ENCODE measurements at places on chromosomes 16 and 17.

- DNase-seq, result no peak
Observed at GRCh38 chr16:70375636-70376611, 29.2 kb downstream of the DDX19A start.

DNA sequence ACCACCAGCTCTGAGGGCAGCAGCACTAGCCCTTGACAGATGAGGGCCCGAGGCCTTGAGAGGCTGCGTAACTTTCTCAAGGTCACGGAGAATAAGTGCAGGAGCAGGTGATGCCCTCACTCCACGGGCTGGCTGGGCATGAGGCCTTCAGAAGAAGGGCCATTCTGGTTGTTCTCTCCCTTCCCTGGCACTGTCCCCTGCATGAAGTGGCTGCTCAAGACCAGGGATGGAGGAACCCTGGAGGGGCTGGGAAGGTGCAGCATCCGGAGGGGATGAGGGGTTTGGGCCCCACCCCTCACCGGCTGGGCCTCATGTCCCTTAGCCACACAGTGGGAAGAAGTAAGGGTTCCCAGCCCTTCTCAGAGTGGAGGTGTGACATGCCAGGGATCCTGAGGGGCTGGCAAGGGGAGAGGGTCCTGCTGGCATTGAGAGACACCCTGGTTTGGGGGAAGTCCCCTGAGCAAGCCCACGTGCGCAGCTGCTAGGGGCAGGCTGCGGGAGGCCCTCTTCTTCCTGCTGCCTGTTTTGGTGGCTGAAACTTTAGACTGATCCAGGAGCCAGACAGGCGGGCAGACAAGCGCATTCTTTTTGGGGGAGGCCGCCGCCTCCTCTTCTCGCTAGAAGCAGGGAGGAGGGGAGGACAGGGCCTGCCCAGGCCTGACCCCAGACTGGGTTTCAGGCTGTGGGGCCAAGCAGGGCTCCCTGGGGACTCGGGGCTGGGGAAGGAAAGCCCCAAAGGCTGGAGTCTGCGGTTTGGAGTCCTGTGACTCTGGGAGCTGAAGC, 74.0 kb downstream of the N4BP1 start:
- no peak for DNase-seq

GRCh38 chr16:85395913-85396878, 216.9 kb upstream of the GSE1 start:
- DNase-seq, result no peak

GRCh38 chr16:1826691-1827573, at the start of the genes FAHD1 and HAGH:
Gene FAHD1, plus strand, starts transcription at chr16:1827206. Its CDS starts 33 bp downstream, at chr16:1827239.
Gene HAGH, minus strand, starts transcription at chr16:1826825. Its CDS starts 38 bp downstream, at chr16:1826787.
- peak; percentile 82 for DNase-seq

GRCh38 chr17:56740481-56740880, 93.2 kb downstream of the C17orf67 start:
- DNase-seq, result no peak

- DNase-seq, result no peak
Observed at GRCh38 chr17:41486809-41487530, 2.7 kb downstream of the KRT36 start.

DNA sequence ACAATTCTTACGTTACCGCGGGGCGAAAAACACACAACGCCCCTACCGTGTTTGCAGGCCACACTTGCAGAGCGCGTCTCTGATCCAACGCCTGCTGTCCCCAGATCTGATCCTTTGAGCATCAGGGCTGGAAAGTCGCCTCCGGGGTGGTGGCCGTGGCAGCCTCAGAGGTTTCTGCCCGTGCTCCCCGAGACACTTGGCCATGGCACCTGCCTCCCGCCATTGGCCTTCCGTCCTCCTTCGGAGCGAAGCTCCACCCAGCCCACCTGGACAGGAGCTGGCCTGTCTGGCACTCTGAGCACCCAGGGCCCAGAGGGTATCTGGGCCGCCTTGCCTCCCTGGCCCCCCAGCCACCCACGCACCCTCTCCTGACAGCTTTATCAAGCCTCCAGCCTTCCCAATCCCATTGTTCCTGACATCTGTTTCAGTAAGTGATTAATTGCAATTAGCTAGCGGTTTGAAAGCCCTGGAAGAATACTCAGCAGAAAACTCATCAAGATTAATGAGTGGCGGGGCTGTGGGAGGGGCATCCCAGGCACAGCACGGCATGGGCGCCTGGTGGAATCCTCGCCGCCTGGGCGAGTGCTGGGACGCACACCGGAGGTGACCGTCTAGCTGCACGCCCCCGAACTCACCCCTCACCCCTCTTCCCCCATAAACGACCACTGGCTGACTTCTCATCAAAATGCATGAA, 181.5 kb upstream of the GSE1 start:
- DNase-seq, result no peak

DNA sequence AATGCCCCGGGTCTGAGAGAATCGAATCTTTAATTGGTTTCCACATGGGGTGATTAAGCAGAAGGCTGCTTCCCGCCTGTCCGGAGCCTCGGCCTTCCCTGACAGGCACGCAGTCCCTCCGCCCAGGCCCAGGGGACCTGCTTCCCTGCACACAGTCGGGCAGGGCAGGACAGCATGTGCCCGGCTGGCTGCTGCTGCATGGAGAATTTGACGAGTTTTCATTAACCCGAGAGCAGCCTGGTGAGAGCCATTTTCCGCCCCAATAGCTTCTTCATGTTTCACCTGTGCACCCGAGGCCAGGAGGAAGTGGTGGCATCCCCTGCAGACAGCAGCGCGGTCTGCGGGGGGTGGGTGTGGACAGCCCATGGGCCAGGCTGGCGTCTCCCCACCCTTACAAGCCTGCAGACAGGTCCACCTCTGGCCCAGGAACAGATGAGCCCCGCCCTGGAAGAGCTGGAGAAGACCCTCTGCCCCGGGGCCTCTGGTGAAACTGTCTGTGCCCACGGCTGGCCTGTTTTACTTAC, 67.0 kb downstream of the KLHDC4 start:
- DNase-seq, result no peak

- no peak for DNase-seq
Observed at GRCh38 chr16:56289862-56290261, 98.6 kb downstream of the GNAO1 start.

- peak; percentile 71 for DNase-seq
Observed at GRCh38 chr17:66904760-66905624, 59.5 kb upstream of the CACNG4 start.

DNA sequence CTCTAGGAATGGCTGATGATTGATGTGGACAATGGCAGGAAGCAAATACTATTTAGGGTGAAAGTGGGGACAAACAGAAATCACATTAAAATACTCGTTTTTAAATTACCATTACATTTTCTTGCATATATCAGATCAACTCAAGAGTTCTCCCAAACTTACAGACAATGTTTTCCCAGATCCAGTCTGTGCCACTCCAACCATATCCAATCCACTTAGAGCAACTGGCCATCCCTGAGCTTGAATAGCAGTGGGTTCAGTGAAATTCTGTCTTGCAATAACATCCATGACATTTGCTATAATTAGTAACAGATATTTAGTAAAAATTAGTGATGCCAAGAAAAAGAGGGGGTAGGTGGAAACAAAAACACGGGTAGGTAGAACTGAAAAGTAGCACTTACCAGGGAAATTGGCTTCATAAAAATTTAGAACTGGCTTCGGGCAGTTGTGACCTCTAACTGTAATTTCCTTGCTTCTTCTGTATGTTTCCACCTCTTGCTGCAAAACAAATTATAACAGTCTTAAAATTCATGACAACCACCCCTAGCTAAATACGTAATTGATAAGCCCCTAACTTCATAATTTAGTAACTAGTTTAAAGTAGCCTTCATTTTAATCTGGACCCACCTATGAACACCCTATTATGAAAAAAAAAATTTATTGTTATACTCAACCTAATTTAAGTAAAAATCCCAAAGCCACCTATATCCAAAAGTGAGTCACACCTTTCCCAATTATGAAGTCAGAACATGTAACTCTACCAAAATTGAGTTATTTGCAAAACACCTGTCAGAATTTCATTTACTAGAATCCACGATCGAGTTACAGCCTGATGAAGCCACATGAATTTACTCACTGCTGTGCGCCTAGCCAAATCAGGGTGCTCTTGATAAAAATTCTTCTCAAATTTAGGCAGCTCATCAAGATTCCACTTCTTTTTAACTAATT, 2.0 kb downstream of the DDX5 start:
- DNase-seq, result no peak

DNA sequence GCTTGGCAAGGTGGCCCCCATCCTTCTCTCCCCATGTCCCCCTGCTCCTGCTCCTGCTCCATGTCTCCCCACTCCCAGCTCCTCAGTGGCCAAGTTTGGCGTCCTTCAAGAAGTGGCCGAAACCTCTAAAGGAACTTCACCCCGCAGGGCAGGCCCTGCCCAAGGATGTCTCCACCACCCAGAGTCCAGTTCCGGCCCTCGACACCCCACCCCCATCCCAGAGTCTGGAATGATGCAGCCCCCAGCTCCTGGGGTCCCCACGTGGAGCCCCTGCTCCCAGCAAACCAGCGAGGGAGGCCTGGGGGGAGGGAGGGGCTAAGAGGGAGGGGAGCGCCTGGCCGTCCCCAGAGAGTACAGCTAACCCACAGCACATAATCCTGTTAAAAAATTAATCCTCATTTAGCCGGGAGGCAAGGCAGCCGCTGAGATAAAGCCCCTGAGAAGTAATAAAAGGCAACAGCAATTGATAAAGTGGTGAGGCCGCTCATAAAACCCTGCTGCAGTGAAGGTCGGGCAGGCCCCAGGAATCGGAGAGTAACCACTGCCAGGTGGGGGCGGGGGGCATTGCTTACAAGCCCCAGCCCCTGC, 9.9 kb upstream of the ENPP7 start:
- no peak for DNase-seq

- no peak for DNase-seq
Observed at GRCh38 chr17:52995881-52996280, 826.8 kb upstream of the KIF2B start.

- no peak for DNase-seq
Observed at GRCh38 chr17:33838281-33838680, 416.8 kb upstream of the CCL2 start.

DNA sequence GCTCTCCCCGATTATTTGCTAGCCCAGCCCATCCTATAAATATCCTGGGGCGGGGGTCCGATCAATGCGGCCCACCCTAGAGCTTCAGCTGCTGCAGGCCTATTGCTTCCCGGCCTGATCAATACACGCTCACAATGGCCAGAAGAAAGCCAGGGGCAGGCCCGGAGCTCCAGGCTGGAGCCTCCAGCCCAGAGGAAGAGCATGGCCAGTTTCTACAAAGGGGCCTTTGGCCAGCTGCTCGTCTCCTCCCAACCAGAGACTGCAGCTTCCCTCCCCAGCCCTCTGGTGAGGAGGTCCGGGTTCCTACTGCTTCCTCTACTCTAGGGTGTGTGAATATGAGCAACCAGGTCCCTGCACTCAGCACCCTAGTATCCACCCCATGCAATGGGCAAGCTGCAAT, 36.7 kb downstream of the SALL1 start:
- no peak for DNase-seq

- no peak for DNase-seq
Observed at GRCh38 chr17:2978116-2978515, 85.3 kb downstream of the OR1D5 start.

GRCh38 chr16:50038756-50039529, 13.9 kb downstream of the CNEP1R1 start:
- no peak for DNase-seq

- no peak for DNase-seq
Observed at GRCh38 chr16:50842589-50842988, 100.7 kb downstream of the CYLD start.

- no peak for DNase-seq
Observed at GRCh38 chr16:715477-716199, 720 bp downstream of the METRN start.

- DNase-seq, result no peak
Observed at GRCh38 chr16:61544165-61544564, 492.1 kb downstream of the CDH8 start.

DNA sequence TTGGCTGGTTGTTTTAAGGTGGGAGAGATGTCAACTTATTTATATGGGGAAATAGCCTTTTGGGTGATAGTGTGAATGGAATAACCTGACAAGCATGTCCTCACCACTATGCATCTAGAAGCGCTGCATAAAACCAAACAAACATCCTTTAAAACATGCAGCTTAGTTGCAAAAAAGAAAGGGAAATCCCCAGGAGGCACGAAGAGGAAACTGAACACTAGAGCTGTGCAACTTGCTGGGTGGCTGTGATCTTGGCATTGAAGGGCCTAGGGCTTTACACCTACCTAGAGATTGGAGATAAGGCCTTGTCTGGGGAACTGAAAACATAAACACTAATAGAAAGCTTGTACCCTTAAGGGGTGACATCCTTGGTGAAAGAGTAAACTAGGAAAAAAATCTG, 7.3 kb downstream of the C16orf54 start:
- DNase-seq, result no peak

- DNase-seq, result no peak
Observed at GRCh38 chr17:52532373-52532772, 373.9 kb upstream of the CA10 start.

DNA sequence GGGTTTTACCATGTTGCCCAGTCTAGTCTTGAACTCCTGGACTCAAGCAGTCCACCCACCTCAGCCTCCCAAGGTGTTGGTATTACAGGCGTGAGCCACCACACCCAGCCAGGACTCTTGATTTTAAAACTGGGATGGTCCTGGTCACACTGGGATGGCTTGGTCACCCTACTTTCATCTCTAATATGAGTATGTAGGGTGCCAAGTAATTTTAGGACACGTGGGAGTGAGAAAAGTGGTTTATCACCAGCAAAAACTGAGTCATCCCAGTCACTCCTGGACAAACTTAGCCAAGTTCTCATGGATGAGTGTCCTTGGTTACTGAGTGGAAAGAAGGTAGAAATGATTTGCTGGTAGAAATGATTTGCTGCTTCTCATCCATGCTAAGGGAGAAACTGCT, 9.9 kb downstream of the CLEC19A start:
- DNase-seq, result no peak

GRCh38 chr17:33595828-33596227, 302.7 kb upstream of the ASIC2 start:
- no peak for DNase-seq

DNA sequence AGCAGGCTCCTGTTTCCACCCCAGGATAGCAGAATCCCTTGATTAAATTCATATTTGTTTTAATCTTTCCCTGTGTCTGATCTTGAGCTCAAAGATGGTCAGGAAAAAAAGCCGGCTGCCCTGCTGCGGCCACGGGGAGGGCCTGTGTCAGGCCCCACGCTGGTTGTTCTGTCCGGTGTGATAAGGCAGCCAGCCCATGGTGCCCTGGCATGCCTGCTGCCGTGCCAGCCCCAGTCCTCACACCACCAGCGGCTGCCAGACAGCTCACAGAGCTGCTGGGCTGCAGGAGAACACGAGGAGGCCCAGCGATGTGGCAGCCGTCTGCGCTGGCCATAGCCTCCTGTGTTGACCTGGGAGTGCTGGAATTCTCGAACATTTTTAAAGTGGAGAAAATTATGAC, 34.7 kb upstream of the BRD7 start:
- no peak for DNase-seq

GRCh38 chr17:72657467-72658317, 434.8 kb downstream of the SLC39A11 start:
- DNase-seq, result peak; percentile 36

DNA sequence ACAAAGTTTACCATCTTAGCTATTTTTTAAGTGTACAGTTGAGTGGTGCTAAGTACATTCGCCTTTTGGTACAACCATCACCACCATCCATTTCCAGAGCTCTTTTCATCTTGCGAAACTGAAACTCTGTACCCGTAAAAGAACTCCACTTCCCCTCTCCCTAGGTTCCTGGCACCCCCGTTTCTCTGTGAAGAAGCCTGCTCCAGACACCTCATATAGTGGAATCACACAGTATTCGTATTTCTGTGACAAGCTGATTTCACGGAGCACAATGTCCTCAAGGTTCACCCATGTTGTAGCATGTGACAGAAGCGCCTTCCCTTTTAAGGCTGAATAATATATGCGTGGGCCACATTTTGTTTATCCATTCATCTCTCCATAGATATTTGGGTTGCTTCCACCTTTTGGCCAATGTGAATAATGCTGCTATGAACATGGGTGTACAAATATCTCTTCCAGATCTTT, 54.2 kb upstream of the MAP3K14 start:
- no peak for DNase-seq
